ENCODE measurements at places on chromosomes 6 and 20.
A peak's percentile ranks its signal among the peaks of the same experiment; 100 is the strongest.

DNA sequence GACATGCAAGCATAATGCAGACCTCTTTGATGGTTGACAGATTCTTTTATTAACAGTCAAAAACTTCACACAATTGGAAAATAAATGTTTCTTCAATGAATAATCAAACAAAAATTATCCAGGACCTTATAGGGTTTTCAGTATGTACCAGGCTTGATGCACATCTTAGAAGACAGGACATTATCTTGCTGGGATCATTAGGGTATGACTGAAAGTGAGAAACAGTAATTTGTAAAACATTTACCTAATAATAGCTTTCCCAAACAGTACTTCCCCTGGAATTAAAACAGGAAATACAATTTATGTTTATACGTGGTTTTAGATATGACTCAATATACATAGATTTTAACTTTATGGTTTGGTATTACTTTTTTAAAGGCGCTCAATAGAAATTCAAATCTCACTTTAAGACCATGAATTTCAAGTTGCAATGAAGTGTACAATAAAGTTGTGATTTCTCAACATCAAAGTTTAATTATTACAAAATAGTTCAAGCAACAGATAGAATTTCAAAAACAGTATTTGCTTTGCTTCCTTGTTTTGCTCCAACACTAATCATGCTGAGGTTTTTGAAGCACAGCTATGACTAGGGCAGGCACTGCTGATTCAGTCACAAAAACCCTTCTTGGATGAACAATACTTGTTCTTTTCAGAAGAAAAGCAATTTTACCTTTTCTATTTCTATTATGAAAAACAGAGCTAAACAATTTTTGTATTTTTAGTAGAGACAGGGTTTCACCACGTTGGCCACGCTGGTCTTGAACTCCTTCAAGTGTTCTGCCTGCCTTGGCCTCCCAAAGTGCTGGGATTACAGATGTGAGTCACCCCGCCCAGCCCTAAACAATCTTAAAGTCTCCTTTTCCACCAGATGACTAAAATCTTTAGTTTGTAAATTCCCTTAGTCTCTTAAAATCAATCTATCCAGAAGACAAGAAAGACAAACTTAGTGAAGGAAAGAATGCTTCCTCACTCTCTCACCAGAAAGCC, 13.7 kb downstream of the SOD2 start:
- DNase-seq = no peak

GRCh38 chr20:36435592-36436541, 105.5 kb upstream of the MYL9 start:
- no peak for DNase-seq

DNA sequence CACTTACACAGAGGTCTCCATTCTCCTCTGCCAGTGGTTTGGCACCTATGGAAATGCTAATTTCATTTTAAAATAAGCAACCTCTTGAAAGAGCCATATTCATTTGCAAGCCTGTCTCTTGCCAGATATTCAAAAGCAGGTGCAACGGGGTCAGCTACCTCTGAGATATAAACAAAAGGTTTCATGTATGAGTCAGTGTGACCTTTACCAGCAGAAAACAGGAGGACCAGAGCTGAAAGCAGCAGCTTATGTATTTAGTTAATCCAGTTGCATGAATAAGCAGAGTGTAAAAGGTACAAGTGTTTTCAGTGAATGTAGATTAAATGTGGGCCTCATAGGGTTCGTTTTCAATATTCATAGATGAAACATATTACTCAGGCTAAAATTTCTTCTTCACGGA, 56.0 kb downstream of the TENT5A start:
- no peak for DNase-seq

- peak; percentile 4 for DNase-seq
Observed at GRCh38 chr6:137734875-137735182, 132.2 kb upstream of the TNFAIP3 start.

DNA sequence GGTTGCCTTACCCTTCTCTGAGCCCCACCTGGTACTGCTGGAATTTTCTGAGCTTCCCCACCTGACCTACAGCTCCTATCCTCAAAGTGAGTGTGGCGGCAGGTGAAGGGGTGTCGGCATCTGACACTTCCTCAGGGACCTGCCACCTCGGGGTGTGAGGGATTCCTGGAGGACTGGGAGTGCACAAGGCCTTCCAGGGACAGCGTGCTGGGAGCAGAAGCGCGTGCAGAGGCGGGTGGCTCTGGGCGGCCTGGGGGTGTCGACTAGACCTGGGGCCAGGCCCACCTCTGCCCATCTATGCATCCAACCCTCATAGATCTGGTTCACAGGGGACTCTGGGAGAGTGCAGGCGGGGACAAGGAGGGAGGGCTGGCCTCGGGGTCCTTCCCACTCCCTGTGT, 7.8 kb downstream of the DLGAP4 start:
- no peak for DNase-seq

- no peak for DNase-seq
Observed at GRCh38 chr6:155315516-155315871, 1.2 kb upstream of the TFB1M start.

DNA sequence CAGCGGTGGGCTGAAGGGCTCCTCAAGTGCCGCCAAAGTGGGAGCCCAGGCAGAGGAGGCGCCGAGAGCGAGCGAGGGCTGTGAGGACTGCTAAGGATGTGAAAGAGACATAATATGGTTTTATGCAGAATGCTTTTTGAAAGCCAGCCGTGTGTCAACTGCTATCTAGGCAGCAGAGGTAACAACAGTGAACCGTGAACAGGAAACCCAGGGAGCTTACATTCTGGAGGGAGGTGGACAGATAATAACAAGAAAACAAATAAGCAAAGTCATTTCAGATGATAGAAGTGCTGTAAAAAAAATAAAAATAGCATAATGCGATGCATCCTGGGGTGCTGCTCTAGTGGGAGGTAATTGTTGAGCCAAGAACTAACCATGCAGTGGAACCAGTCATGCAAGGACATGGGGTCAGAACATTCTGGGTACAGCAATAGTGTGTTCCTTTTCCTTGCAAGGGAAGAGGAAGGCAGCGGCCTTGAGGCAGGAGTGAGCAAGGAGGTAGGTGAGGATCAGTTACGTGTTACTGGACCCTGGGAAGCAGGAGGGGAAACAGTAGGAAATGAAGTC, 134.4 kb upstream of the TMEM170B start:
- no peak for DNase-seq

- peak; percentile 49 for DNase-seq
Observed at GRCh38 chr6:96725296-96725695, 112.0 kb downstream of the GPR63 start.

GRCh38 chr6:164661716-164662115, 647.7 kb downstream of the C6orf118 start:
- no peak for DNase-seq

DNA sequence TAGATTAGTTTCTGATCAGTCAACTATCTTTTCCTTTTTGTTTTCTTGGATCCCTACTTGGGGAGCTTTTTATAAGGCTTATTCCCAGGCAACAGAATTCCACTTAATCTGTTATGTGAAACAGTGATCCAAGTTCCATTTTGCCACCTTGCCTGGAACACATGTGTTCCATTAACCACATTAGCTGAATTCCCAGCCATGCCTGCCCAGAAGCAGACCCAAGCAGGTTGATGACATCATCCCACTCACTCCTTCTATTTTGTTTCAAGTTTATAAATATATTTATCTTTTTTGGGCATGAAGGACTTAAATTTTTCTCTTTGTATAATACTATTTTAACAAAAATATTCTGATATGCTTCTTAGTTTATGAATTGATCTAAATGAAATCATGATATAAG, 587.4 kb downstream of the GRIK2 start:
- DNase-seq = no peak

DNA sequence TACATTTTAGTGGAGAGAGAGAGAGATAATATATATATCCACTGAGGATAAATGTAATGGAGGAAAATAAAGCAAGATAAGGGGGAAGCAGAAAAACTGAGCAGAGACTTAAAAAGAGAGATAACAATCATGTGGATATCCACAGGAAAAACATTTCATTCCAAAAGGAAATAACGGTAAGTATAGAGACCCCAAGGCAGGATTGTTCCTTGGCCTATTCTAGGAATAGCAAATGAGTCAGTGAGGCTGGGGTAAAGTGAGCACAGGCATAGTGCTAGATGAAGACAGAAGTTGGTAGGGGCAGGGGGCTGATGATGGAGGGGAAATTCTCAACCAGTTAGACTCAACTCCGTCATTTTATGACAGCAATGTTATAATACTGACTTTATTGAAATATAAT, 11.2 kb downstream of the CDC40 start:
- no peak for DNase-seq

- DNase-seq = no peak
Observed at GRCh38 chr20:43900496-43900895, 14.2 kb upstream of the TOX2 start.

DNA sequence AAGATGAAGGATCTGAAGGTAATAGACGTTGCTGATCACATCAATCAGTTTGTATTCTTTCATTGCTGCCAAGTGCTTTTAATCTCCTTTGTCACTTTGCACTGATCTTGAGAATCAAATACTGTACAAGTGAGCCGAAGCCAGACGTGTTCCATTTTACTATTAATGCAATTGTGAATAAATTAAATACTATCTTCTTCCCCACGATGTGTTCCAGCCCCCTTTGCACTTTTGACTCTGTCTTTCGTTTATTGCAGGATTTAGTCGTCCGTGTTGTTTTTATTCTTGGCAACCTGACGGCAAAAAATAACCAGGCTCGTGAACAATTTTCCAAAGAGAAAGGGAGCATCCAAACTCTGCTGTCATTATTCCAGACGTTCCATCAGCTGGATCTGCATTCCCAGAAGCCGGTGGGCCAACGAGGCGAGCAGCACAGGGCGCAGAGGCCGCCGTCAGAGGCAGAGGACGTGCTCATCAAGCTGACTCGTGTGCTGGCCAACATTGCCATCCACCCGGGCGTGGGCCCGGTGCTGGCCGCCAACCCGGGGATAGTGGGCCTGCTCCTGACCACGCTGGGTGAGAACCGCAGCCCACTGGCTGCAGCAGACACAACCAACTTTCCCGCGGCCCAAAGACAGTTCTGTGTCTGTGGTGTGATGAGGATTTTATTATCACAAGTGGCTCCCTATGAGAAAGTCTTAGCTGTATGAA, 104.7 kb downstream of the ARMC2 start:
- DNase-seq = no peak

DNA sequence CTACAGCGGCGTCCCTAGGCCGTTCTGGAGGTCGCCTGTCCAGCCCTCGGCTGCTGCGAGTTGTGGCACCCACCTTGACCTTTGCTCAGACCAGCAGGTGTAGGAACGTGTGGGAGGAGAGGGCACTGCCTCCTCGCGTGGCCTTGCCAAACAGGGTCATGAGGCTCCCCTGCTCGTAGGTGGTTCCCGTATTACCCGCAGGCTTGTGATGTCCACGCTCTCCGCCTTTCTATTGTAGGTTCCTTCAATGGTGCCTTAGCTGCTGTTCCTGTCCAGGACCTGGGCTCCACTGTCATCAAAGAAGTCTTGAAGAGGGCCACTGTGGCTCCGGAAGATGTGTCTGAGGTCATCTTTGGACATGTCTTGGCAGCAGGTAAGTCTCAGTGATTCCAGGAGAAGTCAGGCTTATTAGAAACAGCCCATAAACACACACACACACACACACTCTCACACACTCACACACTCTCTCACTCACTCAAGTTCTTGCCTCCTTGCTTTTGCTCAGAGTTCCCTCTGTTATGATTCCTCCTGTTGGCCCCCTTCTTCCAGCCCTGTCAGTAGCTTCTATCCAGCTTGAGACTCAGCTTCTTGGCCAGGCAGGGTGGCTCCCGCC, 942 bp downstream of the ACAT2 start:
- DNase-seq = peak; percentile 40

- DNase-seq = no peak
Observed at GRCh38 chr20:61127311-61128039, 124.6 kb upstream of the CDH4 start.

DNA sequence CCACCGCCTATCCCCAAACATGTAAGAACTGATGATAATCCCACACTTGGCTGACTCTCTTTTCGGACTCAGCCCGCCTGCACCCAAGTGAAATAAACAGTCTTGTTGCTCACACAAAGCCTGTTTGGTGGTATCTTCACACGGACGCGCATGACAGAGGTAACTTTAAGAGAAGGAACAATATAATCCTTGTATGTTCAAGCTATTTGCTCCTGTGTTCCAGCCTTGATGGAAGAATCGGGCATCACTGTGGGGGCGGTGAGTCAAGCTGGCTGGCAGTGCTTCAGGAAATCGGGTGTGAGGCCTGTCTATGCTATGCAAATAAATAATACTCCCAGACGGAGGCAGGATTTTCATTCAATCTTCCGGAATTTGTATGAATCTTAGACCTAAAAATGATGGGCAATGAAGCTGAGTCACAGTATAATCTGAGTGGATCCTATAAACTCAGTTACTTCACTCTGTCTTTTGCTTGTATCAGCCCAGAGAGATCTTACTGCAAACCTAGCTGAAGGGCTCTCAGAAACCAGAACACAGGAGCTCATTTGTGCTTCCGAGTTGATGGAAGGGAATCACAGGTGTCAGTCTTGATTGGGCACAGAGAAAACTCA, 45.2 kb upstream of the NT5E start:
- DNase-seq = peak; percentile 8

DNA sequence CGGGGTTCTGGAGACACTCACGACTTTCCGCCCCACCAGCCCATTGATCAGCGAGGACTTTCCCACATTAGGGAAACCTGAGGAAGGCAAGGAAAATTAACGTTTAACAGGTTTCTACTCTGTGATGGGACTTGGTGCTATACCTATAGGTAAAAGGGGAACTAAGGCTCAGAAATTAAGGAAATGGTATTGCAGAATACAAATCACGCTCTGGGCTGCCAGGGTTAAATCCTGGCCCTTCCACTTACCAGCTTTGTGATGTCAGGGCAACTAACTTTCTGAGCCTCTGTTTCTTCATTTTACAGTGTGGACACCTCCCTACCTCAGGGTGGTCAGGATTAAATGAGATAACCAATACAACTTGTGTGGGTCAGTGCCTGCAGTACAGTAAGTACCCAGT, 8.8 kb downstream of the GNL1 start:
- no peak for DNase-seq

GRCh38 chr6:131807644-131808459, at the start of gene ENPP1:
TSS of gene ENPP1 (plus strand) at chr6:131808020. CDS start at chr6:131808036, 16 bp downstream.
- peak; percentile 89 for DNase-seq

DNA sequence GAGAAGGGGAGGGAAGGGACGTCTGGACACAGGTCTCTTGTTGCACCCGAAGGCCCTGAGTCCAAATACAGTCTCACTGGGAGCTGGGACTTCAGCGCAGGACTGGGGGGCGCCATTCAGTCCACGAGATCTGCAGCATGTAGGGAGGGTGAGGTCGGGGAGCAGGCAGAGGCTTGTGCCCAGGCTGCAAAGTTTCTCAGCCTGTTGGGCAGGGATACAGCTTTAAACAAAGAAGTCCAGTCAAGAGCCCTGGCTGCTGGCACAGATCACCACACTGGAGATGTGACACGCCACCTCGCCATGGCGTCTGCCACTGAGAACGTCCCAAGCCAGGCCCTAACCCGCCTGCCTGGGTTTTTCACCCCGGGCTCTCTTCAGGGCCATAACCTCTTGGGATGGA, 256.6 kb downstream of the DLL1 start:
- peak; percentile 72 for DNase-seq

Data from Ammon's horn (tissue), 1 donor.